ENCODE measurements at places on chromosomes 7 and 10.

- no peak for DNase-seq
Observed at GRCh38 chr7:105354383-105354782, 34.3 kb downstream of the SRPK2 start.

GRCh38 chr7:4762121-4763055 lies 13.0 kb upstream of the AP5Z1 start:
- no peak for DNase-seq

GRCh38 chr7:2959103-2959680 lies 84.5 kb downstream of the CARD11 start:
- DNase-seq, result peak; percentile 22

GRCh38 chr7:1969459-1970284 lies 263.1 kb downstream of the MAD1L1 start:
- no peak for DNase-seq

- DNase-seq, result no peak
Observed at GRCh38 chr7:132805766-132806165, 229.5 kb upstream of the PLXNA4 start.

- no peak for DNase-seq
Observed at GRCh38 chr7:42843205-42843800, 68.6 kb downstream of the C7orf25 start.

DNA sequence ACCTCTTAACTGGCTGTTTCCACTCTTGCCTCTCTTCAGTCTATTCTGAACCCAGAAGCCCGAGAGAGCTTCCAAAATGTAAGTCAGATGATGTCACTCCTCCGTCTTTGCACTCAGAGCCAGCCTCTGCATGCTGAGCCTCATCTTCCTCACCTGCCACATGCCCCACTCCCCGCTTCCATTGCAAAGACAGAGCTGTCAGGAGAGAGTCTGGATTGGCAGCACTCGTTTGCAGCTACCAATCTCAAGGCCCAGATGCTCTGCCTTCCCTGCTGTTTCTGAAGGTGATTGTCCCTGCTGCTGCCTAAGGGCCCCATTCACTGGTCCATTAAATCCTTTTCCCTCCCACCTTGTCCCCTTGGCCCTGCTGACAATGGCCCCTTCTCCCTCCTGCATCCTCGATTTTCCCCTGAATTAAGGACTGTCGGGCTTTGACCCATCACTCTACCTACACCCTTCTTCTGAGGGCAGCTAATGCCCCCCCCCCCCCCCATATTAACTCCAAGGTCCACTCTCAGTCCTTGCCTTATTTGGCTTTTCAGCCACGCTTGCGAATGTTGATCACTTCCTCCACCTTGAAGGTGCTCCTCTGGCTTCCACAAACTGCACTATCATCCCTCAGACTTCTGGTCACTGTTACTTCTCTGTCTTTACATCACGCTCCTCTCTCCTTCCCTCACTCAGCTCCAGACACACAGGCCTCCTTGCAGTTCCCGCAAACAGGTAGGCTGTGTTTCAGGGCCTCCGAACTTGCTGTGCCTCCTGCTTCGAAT lies 98.5 kb downstream of the CHN2 start:
- no peak for DNase-seq

- DNase-seq, result no peak
Observed at GRCh38 chr7:149610441-149611011, 112.9 kb upstream of the ZNF746 start.

DNA sequence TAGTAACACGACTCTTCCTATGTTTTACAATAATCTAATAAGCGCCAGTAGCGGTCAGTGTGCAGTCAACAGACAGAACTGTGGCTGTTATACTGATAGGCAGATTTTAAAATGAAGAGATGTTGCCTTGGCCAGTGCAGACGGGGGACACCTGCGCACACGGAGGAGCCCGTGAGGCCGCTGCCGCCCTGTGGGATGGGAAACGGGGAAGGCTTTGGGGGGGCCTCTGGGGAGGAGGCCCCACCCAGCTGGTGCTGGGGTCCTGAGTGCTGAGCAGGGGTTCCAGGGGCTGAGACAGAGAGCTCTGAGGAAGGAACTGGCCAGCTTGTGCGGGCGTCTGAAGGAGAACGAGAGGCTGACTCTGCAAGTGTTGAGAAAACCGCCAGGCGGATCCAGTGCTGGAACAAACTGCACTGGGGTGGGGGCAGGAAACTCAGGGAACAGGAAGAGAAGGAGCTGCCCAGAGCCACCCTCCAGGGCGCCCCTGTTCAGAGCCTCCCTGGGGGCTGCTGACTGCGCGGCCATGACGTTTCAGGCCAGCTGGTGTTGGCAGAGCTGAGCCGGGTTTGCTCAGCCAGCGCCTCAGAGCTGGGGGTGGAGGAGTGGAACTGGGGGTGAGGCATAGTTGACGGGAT lies 426.4 kb downstream of the TCERG1L start:
- DNase-seq, result no peak

DNA sequence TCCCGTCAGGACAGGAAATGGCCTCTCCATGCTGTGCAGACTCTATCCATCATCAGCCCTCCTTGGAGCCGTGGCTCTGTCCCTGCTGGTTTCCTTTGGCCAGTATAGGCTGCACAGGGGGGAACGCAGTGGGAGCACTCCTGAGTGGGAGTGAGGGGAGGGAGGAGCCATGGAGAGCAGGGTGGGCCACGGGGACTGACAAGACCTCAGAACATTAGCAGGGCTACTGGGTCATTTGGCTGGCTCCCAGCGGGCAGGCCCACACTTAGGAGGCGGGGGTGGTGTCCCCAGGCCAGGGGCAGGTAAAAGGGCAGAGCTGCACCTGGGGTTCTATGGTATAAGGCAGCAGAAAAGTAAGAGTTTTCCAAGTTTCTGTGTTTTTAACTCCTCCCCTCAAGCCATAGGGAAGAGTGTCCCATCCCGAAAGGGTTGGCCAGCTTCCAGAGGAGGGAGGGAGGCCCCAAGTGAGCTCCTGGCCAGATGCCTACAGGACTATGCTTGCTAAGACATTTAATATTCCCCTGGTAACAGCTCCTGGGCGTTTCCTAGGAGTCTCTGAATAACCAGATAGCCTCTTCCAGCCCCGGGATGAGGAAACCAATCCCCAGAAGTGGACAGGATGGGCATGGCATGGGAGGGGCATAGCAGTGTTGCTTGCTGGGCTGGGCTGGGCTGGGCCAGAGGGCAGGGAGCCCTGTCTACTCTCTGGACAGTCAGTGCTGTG lies 5.5 kb upstream of the OPN4 start:
- no peak for DNase-seq

DNA sequence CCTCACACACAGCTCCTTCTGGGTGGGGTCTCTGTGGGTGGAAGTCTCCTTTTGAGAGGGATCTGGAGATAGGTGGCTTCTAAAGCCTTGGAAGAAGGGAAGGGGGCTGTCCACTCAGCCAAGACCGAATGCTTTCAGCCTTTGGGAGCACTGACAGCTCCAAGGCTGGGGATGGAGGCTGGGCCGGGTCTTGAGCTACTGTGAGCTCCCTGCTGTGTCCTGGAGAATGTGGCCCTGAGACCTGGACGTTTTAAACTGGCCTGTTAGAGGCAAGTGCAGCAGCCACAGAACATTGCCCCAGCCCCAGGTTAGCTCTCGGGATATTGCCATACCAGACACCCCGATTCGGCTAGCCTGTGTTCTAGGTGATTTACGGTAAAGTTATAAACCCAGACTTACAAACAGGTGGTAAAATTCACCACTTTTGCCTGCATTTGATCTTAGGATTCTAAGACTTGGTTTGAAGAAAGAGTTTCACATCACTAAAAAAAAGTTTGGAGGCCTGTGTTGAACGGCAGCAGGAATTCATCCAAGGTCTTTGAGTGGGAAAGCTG lies 548.5 kb upstream of the FOXK1 start:
- DNase-seq, result no peak

DNA sequence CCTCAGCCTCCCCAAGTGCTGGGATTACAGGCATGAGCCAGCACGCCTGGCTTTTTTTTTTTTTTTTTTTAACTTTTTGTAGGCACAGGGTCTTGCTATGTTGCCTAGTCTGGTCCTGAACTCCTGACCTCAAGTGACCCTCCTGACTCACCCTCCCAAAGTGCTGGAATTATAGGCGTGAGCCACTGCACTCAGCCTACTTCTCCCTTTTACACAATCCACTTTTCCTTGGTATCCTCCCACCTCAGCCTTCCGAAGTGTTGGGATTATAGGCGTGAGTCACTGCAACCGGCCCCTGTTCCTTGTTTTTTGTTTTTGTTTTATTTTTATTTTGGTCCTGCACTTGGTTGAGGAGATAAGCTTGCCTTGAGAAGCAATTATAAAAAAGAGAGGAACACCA lies 75.9 kb upstream of the KMT2C start:
- no peak for DNase-seq

DNA sequence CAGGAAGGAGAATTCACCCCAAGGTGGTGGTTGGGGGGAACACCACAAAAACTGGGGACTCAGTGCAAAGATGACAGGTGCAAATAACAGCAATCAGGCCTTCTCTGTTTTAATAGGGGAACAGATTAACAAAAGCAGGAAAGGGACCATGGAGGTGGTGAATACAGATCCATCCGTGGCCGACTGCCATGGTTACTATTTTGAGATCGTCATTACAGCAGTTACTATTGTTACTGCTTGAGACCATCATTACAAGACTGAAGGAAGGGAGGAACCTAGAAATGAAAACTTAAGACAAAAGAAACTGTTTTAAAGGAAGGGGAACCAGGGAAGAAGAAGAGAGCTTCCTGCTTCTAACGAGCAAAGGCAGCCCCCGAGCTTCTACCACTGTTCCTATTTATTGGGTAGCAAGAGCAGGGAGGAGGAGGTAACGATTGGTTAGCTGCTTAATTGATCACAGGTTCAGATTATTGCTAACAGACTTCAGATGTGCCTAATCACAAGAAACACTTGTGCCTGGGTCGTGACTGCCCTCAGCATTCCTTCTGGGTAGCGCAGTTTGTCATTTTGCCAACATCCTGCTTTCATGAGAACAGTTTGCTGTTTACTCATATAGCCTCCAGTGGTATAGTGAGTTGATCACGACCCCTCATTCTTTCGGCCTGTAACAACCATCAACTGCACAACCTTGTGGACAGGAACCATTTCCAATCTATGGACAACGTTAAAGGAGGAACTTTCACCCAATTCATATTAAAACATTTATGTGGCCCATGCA lies 216.3 kb downstream of the CHCHD3 start:
- DNase-seq, result no peak

GRCh38 chr10:43229208-43230061 lies 37.4 kb downstream of the RASGEF1A start:
- peak; percentile 57 for DNase-seq

DNA sequence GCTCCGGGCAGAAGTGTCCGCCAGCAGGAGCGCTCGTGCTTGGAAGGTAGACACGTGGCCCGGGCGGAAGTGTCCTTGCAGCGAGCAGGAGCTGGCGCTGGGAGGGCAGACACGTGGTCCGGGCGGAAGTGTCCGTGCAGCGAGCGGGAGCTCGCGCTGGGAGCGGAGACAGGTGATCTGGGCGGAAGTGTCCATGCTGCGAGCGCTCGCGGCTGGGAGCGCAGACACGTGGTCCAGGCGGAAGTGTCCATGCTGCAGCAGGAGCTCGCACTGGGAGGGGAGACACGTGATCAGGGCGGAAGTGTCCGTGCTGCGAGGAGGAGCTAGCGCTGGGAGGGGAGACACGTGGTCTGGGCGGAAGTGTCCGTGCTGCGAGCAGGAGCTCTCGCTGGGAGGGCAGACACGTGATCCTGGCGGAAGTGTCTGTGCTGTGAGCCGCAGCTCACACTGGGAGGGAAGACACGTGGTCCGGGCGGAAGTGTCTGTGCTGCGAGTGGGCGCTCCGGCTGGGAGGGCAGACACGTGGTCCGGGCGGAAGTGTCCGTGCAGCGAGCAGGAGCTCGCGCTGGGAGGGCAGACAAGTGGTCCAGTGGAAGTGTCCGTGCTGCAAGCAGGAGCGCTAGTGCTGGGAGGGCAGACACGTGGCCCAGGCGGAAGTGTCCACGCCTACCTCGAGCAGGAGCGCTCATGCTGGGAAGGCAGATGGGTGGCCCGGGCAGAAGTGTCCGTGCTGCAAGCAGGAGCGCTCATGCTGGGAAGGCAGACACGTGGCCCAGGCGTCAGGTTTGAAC lies 41.1 kb upstream of the PRKAR1B start:
- DNase-seq, result no peak

- no peak for DNase-seq
Observed at GRCh38 chr7:23712368-23713284, 2.6 kb downstream of the STK31 start.

DNA sequence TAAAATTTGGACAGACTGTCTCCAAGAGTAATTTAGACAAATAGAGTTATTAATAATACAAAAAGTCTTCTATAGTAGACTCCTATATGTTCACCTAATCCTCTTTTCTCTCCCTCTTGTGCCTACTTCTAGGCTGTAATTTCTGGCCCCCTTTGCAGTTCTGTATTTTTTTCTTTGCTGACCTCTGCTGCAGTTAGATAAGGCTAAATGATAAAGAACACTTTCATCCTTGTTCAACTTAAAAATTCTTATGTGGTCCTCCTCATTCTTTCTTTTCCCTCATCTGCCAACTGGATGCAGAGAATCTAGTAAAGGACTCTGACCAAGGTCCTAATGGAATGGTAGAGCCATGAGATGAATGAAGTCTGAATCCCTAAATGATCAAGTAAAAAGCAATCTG lies 20.1 kb downstream of the GLCCI1 start:
- no peak for DNase-seq

- no peak for DNase-seq
Observed at GRCh38 chr10:13376297-13376696, 28.2 kb upstream of the SEPHS1 start.

DNA sequence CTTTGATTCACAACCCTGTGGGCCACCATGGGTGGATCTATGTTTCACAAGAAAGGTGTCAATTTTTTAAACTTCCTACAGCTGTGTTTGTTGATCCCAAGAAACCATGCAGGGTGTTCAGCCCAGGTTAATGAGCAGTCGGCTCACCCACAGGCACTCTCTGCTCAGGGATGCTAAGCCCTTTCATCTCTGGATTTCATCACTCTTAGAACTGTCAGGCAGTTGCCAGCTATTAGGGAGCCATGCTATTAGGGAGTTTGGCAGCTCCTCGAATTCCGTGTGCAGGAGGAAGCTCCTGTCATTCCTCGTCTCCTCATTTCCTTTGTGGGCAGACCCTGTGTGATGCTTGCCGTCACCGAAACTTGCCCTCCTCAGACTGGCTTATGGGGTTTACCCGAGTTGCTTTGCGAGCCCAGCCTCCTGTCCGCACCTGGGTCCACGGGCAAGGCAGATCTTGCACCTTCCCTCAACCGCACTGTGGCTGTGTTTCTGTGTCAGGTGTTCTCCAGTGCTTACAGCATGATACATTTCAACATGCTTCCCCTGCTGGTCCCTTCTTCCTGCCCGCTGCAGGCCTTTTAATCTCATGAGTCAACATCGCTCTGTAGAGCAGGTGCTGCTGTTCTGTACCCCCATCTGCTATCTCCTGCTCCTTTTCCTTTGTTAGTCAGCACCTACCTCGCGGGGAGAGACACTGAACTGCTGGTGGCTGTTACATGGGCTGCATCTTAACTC lies 509.8 kb downstream of the SUGCT start:
- no peak for DNase-seq

- no peak for DNase-seq
Observed at GRCh38 chr7:105875505-105875904, 894 bp downstream of the ATXN7L1 start.

DNA sequence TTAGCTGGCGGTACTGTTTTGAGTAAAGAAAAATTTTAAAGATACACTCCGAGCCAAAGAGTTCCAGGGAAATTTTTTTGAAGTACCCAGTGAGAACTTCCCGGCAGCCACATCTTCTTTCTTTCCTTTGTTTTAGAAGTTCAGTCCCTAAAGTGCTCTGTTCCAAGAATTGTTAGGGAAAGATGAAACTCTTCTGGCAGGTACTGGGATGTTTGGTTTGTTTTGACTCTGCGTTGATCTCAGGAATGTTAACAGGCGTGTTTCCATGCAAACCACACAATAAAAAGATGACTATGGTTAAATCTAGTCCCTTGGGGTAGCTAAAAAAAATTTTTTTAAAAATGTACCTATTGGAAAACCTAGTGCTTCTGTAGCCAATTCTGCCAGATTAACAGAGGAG lies 224.7 kb upstream of the PHYHIPL start:
- DNase-seq, result no peak

Data from activated CD4-positive, alpha-beta memory T cell treated with anti-CD3 and anti-CD28 coated beads, Interleukin-2, amount 10 ng/mL, durations not matched to agents 7 days and 5 days (primary cell).